OCI-LY7 (cell line): ENCODE measurements at places on chromosomes 3 and 15. TPM values are rescaled to one million over a fixed set of nuclear protein-coding genes. Genes with fewer than 3 reads are reported as not detected.

DNA sequence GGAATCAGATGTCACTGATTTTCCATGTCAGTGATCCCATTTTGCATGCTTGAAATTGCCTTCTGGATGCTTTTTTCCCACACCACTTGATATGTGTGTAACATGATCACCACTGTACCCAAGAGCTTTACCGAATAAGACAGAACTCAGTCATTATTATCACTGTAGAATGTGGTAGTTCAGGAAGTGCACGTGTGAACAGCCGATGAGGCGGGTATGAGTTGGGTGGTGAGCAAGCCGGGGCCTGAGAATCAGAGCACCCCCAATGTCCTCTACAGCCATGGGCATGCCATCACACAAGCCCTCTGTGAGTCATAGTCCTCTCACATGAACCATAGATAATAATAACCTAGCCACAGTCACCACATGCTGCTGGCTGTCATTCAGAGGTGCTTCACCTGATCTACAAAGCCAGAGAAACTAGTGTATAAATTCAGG lies 470.8 kb downstream of the SOX2 start:
- no peak for DNase-seq

GRCh38 chr15:62512904-62513303 lies 347.8 kb upstream of the C2CD4B start:
- DNase-seq = no peak

- no peak for DNase-seq
Measured at GRCh38 chr15:94105760-94106159, 125.6 kb upstream of the MCTP2 start.

GRCh38 chr15:23372284-23372683 lies 17.7 kb downstream of the GOLGA8S start:
- DNase-seq = no peak

DNA sequence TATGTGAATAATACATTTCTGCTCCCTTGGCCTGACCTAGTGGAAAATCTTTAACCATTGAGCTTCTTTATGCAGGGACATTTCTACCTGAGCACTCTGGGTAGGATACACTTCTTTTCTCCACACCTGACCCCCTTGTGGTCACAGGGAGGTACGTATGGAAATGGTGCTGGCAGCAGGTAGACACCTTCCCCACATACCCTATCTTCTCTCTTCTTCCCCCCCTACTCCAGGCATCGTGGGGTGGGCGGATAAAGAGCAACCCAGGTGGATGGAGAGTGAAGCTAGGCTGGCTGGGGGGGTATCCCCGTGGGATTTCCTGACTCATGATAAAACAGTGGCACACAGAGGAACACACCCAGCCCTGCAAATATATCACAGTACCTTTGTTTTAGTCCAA lies 312.1 kb downstream of the ARRDC4 start:
- no peak for DNase-seq

GRCh38 chr3:158750016-158750415 lies 17.8 kb upstream of the RARRES1 start:
- no peak for DNase-seq

- DNase-seq = no peak
Measured at GRCh38 chr3:107904536-107905066, 186.2 kb downstream of the CD47 start.

DNA sequence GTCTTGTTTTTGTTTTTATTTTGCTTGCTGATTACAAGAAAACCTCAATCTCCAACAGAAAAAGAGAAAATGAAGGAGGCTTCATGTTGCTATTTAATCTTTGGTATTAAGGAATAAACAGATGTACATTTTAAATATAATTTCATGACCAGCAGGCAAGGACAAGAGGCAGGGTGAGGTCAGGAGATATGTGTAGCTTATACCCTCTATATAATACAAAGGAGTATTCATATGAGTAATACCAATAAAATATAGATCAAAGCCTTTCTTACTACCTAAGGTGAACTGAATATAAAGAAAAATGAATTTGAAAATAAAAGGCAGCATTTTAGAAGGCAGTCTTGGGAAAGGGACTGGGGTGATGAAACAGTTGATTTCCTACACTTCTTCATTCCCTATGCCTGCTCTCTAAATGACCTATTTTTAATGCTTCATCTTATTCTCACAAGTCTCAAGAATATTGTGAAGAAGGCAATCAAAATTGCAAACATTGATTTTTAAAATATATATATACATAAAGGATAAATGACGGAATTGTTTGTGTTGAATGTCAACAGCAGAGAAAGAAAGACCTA lies 8.6 kb upstream of the CBLB start:
- no peak for DNase-seq

DNA sequence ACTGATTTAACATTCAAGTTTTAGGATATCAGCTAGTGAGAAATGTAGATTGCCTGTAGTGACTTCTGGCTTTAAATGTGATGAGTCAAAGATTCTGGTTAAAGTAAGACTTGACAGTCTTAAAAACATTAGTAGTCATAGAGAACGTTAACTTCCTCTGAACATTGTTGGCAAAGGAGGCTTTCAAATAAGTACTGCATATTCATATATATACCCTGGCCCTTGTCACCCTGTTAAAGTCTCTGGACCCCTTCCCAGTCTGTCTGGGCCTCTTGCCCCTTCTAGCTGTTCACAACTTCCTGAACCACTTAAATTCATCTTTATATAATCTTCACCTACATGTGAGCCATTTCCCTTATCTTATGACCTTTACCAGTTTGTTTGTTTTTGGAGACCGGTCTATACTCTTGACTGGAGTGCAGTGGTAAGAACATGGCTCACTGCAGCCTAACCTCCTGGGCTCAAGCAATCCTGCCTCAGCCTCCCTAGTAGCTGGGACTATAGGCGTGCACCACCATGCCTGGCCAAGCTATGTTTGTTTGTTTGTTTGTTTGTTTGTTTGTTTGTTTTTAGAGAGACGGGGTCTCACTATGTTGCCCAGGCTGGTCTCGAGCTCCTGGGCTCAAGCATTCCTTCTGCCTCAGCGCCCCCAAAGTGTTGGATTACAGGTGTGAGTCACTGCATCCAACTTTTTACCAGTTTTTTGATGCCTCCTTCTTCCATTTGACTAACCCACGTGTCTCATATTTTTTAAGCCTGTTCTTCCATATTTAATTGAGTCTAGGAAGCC lies 64.4 kb upstream of the CRTC3 start:
- no peak for DNase-seq

- no peak for DNase-seq
Measured at GRCh38 chr3:93992207-93992606, 12.3 kb downstream of the ARL13B start.

GRCh38 chr15:25950014-25950413 lies 86.9 kb upstream of the ATP10A start:
- DNase-seq = no peak

- no peak for DNase-seq
Measured at GRCh38 chr15:96330450-96331143, at the start of gene NR2F2. TSS of gene NR2F2 (plus strand) at chr15:96330700. CDS start at chr15:96332106, 1,406 bp downstream.

- peak; percentile 90 for DNase-seq
Measured at GRCh38 chr15:59399465-59400102, 26.9 kb upstream of the MYO1E start.

DNA sequence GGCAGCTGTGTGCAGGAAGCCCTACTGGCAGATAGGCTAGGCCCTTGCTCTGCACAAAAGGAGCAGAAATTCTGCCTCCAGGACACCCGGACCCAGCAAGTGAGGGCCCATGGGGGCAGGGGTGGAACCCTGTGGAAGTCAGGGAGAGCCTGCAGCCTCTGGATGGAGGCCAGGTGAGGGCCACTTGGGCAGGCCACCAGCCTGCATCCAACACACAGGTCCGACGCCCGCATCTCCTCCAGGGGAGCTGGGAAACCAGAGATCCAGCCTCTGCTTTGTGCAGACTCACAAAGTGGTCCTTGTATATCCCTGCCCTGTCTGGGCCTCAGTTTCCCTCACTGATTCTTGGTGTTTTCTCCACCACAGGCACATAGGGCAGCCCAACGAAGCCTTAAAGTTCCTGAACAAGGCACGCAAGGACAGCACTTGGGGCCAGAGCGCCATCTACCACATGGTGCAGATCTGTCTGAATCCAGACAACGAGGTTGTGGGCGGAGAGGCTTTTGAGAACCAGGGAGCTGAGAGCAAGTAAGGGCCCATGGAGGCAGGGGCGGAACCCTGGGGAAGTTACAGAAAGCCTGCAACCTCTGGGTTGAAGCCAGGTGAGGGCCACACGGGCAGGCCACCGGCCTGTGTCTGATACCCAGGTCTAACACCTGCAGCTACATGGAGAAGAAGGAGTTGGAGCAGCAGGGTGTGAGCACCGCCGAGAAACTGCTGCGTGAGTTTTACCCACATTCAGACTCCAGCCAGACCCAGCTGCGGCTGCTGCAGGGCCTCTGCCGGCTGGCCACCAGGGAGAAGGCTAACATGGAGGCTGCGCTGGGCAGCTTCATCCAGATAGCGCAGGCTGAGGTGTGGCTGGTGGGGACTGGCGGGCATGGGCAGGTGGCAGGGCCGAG lies 16.6 kb downstream of the CSRNP1 start:
- no peak for DNase-seq

DNA sequence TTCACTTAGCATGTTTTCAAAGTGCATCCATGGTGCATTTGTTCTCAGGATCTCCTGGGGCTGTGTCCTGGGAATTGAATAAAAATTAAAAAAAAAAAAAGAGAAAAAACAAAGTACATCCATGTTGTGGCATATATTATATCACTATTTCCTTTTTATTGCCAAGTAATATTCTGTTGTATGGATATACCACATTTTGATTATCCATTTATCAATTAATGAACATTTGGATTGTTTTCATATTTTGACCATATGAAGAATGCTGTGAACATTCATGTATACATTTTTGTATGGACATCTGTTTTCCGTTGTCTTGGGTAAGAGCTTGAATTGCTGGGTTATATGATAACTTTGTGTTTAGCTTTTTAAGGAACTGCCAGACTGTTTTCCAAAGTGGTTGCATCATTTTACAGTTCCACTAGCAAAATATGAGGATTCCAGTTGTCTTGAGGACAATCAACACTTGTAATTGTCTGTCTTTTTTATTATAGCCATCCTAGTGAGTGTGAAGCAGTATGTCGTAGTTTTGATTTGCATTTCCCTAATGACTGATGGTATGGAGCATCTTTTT lies 44.5 kb downstream of the CTDSPL2 start:
- no peak for DNase-seq

DNA sequence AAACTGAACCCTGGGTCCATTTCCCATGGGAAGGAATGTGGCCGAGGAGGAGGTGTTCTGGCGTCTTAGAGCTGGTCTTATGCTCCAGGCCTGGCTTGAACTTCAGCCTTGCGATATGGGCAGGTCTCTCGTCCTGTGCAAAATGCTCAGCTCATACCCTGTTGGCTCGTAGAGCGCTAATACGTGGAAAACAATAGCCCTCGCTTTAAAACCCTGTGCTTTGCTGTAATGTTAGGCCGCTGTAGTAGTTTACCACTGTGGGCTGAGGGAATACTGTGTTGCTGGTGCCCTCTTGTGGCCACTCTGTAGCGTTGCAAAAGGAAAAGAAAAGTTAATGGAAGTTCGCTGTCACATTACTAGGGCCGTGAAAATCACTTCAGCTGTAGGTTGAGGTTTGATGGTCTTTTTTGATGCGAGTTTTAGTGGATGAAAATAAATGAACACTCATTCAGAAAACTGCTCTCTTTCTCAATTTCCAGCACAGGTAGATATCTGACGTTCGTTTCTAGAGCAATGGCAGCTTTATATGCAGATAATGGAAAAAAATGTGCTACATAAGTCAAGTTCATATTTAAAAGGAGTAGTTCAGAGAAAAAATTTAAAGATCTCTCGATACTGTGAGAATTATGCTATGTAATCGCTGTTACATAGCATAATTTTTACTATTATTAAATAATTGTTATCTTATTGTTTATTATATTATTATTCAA lies 92.9 kb downstream of the MCTP2 start:
- peak; percentile 86 for DNase-seq

- DNase-seq = no peak
Measured at GRCh38 chr3:164208048-164208447, 870.2 kb downstream of the SI start.

DNA sequence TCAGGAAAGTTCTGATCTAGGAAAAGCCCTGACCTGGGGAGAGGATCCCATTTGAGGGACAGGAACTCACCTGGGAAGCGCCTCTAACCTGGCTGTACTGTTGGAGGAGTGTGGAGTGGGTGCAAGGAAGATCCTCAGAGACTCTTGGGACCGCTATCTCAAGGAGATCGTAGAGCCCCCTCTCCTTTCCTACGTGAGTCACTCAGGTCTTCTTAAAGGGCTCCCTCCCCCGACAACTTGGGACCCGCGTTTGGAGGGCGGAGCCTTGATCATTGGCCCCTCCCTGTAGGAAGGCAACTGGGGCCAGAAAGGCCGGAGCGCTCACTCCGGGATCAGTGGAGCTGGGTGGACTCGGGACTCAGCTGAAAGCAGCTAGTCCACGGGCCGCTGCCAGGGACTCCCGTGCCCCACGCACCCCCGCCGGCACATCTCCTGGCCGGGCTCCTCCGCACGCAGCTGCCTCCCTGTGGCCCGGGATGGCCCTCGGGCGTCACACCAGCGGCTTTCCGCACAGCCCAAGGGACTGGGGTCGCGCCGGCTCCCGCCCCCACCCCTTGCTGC lies 520 bp downstream of the SLC26A6 start:
- peak; percentile 67 for DNase-seq

GRCh38 chr3:45896956-45897355 lies 10.6 kb downstream of the CCR9 start:
- no peak for DNase-seq

- no peak for DNase-seq
Measured at GRCh38 chr3:49260806-49261324, 16.2 kb downstream of the C3orf62 start.

- DNase-seq = no peak
Measured at GRCh38 chr3:50441424-50442217, 61.8 kb downstream of the CACNA2D2 start.

- no peak for DNase-seq
Measured at GRCh38 chr15:86620157-86620556, 540.5 kb downstream of the AGBL1 start.

- DNase-seq = no peak
Measured at GRCh38 chr3:67118635-67119034, 120.5 kb downstream of the KBTBD8 start.

- no peak for DNase-seq
Measured at GRCh38 chr3:97720417-97720816, 44.1 kb upstream of the ARL6 start.

Gene TMED3
- total RNA-seq = 31.5 and 33.2 TPM in 2 replicates

Gene CLCN2
- total RNA-seq = 14.2 and 15.0 TPM in 2 replicates

Gene CDHR4
- 0.32 TPM in 1 of 2 replicates, not detected in the other for total RNA-seq

Gene ADGRG7
- not detected in 2 replicates for total RNA-seq

Gene CNTN3
- total RNA-seq = not detected in 2 replicates

Gene MUC4
- total RNA-seq = 0.11 and 0.42 TPM in 2 replicates

Gene TNNC1
- 3.2 and 5.0 TPM in 2 replicates for total RNA-seq

Gene SLC28A1
- not detected in 2 replicates for total RNA-seq

Gene CAMK1
- not detected in 2 replicates for total RNA-seq

Gene THUMPD3
- 57.0 and 58.8 TPM in 2 replicates for total RNA-seq

Gene NEO1
- total RNA-seq = 3.0 and 3.7 TPM in 2 replicates

Gene C3orf52
- total RNA-seq = 11.2 and 17.9 TPM in 2 replicates

Gene C3orf20
- 2.2 and 3.6 TPM in 2 replicates for total RNA-seq

Gene NUDT16
- total RNA-seq = 12.5 and 14.0 TPM in 2 replicates

Gene ARPC4
- total RNA-seq = 93.5 and 118 TPM in 2 replicates

Gene CCRL2
- 2.2 and 2.4 TPM in 2 replicates for total RNA-seq
